Right lung (tissue), 10 donors: ENCODE measurements at places on chromosomes 3 and 15. TPM values are rescaled to one million over a fixed set of nuclear protein-coding genes. Genes with fewer than 3 reads are reported as not detected.

DNA sequence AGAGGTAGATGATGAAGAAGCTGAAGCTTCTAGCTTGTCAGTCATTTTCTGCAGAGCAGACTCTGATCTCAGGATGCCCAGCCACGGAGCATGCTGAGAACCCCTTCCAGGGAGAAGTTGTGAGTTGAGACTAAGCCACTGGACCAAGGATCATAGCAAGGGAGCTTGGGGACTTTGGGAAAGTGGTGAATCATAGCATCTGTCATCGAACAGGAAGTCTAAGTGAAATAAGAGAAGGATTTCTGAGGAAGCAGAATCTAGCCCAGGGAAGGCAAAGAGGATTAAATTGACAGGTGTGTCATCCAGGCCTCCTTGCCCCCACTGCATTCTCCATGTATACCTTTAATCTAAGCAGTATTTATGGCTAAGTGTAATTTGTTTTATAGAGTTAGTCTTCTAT, 71.8 kb upstream of the TMEM108 start:
- no peak for DNase-seq

The FAM98B gene
- polyA plus RNA-seq: 62.8 TPM

The GPR149 gene
- not detected for polyA plus RNA-seq

- DNase-seq: no peak
Measured at GRCh38 chr15:62835762-62836161, 206.8 kb upstream of the TPM1 start.
